ENCODE measurements at places on chromosomes 11 and 22. TPM values are rescaled to one million over a fixed set of nuclear protein-coding genes. Genes with fewer than 3 reads are reported as not detected.

Gene PTPRCAP
- total RNA-seq = 131 TPM

Gene KRTAP5-8
- not detected for total RNA-seq

Gene SMC1B
- total RNA-seq = 0.93 TPM

GRCh38 chr22:22849640-22850610, 37.7 kb upstream of the IGLL5 start:
- DNase-seq = no peak

DNA sequence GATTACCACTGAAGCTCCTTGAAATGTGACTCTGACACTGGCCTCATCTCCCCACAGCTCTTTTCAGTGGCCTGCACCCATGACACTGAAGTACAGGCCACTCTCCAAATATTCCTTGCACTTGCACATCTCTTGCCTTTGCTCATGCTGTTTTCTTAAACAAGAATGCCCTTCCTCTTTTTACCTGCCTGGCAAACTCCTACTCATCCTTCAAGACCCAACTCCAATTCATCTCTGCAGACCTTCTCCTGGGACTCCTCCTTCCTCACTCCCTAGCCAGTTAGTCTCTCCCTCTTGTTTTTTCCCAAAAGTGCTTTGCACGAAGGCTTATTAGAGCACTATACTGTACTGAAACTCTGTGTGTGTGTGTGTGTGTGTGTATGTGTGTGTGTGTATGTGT, 2.6 kb downstream of the KCNE3 start:
- no peak for DNase-seq

DNA sequence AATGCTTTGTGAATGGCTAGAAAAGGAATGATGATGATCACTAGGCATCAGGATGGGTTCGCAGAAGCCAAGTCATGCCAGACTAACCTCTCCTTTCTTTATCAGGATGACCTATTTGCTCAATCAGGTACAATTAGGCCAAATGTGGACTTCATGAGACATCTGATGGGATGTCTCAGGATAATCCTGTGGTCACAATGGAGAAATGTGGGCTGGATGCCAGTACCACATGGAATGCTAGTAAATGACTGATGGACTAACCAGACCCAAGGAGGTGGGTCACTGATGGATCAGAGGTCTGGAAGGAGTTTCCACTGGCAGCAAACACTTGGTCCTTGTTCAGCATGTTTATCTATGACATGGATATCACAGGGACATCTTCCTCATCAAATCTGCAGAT, 94.8 kb upstream of the PHOX2A start:
- DNase-seq = no peak

GRCh38 chr11:2213890-2214526, 42.4 kb upstream of the TH start:
- no peak for DNase-seq

DNA sequence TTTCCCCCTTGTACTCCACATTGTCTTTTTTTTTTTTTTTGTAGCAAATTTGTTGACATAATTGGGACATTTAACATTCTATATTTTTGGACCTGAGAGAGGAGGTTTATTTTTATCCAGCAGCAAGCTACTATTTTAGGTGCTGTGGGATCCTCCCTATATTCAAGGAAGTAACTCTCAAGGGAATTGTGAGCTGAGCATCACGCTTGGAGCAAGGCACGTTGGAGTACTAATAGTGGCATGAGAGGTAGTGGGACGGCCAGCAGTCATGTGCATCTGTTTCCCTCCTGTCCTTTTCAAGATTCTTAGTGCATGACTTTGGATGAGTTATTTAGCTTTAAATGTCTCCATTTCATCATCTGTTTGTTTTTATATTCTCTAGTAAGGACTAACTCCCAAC, 52.3 kb downstream of the EXT2 start:
- no peak for DNase-seq

DNA sequence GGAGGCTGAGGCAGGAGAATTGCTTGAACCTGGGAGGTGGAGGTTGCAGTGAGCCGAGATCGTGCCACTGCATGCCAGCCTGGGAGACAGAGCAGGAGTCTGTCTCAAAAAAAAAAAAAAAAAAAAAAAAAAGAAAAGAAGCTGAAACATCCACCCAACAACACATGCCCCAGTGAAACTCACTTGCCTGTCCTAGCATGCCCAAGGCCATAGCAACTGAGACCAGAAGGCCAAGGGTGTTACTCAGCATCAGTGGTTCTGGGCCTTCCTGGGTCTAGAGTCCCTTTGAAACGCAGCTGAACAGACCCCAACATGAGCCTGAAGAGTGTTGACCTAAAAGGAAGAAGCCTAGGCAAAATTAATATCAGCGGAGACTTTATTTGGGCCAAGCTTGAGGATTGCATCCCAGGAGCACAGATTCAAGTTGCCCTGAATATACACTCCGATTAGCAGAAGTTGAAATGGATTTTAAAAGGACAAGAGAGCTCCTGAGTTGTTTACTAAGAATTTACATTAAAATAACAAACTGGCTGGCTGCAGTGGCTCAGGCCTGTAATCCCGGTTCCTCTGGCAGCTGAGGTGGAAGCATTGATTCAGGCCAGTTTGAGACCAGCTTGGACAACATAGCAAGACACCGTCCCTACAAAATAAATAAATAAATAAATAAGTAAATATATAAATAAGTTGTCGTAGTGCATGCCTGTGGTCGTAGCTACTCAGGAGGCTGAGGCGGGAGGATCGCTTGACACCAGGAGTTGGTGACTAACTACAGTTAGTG, 7.0 kb downstream of the PRDX5 start:
- no peak for DNase-seq

- DNase-seq = peak; percentile 33
Measured at GRCh38 chr22:48902983-48903650, 924.6 kb downstream of the BRD1 start.

GRCh38 chr11:68328374-68329091, 16.1 kb downstream of the LRP5 start:
- no peak for DNase-seq

GRCh38 chr11:27112946-27113345, 72.3 kb downstream of the BBOX1 start:
- no peak for DNase-seq

DNA sequence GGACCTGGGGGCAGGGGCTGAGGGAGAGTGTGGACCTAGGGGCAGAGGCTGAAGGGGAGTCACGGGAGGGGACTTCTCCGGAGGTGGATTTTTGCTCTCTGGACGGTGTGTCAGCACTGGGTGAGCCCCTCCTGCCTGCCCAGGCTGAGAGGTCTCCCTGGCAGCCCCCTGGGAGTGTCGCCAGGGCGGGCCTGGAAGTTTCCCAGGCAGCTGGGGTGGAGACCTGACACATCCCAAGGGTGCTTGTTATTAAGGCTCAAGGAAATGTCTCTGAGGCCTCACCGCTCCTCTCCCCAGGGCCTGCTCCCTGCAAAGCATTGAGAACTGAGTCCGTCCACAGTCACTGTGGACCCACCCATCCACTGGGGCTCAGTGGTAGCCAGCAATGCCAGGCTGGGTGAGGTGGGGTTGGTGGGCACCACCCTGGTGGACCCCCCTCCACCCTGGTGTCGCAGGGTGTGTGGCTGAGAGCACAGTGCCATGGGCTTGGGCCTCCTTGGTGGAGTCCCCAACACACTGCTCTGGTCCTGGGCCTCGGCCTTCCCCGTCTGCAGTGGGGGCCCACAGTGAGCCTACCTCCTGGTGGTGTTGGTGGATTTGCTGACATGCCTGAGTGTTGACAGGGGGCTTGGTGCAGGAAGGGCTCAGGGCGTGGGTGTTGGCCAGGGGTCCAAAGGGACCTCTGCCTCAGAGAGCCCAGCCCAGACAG, 2.5 kb downstream of the CD81 start:
- no peak for DNase-seq
